Activated CD8-positive, alpha-beta T cell treated with anti-CD3 and anti-CD28 coated beads, Interleukin-2, amount 10 ng/mL, durations not matched to agents 7 days and 5 days (primary cell): ENCODE measurements at places on chromosomes 5 and 9. TPM values are rescaled to one million over a fixed set of nuclear protein-coding genes. Genes with fewer than 3 reads are reported as not detected.

Gene PDCD1LG2
- total RNA-seq: 0.55 TPM

DNA sequence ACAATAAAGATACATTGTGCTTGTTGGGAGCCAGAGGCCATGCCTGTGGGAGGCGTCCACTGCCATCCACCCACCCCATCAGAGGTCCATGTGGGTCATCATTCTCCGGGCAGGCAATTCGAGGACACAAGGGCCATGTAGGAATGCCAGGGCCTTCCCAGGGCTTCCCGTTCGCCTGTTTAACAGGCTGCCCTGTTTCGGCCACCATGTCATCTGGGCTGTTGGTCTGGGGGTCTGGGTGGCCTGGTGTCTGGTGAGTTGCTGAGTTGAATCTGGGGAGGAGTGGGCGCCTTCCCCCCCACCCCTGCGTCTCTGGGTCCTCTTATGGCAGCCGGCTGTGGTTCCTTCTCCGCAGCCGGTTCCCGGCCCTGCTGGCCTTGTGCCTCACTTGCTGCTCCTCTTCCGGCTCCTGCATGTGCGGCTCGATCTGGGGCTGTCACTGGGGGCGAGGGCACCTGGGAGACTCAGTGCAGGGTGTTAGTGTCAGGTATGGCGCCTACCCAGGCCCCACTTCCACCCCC is 117.4 kb downstream of the WNK2 start:
- no peak overlapping the region for H3K4me3 ChIP-seq
- no peaks in the 10 kb centered on the region for H3K27me3 ChIP-seq
- H3K36me3 ChIP-seq: no peaks in the 10 kb centered on the region
- peaks cover 16% of the 10 kb centered on the region for H3K4me1 ChIP-seq
- H3K27ac ChIP-seq: no peak overlapping the region
- no peak for DNase-seq

Gene CAVIN4
- 0.16 TPM for total RNA-seq

DNA sequence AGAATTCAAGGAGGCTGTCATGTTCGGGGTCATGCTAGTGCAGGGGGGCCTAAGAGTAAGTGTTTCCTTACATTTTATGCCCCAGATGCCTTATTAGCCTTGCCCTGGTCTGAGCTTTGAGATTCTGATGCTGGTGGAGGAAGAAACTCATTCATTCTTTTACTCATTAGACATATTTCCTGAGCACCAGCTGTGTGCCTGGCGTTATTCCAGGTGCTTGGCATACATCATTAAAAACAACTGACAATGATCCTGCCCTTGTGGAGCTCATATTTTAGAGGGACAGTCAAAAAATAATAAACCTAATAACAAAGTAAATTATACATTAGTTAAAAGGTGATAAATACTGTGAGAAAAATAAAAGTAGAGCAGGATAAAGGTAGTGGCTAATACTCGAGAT is 138.9 kb upstream of the SGCD start:
- no peak overlapping the region for H3K4me3 ChIP-seq
- DNase-seq: no peak

DNA sequence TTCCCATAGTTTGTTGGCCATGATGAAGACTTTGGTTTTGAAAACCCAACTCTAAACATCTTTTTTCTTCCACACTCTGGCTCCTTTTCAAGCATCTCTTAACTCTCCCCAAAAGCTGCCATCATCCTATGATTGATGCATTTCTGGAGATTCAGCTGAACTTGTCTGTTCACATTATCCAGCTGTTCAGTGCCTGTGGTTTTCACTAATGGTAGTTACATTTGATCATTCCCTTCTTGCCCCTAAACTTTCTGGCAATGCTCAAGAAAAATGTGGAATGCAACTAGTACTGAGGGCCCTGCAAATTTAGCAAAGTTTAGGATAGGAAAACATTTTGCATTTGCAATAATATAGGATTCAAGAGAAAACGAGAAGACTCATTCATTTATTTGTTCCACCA is 267.5 kb downstream of the ENC1 start:
- peaks cover 3% of the 10 kb centered on the region for H3K27me3 ChIP-seq
- H3K4me3 ChIP-seq: no peak overlapping the region
- no peaks in the 10 kb centered on the region for H3K4me1 ChIP-seq
- no peaks in the 10 kb centered on the region for H3K36me3 ChIP-seq
